Sciatic nerve (tissue), 2 donors: ENCODE measurements at places on chromosomes 12 and 14.

DNA sequence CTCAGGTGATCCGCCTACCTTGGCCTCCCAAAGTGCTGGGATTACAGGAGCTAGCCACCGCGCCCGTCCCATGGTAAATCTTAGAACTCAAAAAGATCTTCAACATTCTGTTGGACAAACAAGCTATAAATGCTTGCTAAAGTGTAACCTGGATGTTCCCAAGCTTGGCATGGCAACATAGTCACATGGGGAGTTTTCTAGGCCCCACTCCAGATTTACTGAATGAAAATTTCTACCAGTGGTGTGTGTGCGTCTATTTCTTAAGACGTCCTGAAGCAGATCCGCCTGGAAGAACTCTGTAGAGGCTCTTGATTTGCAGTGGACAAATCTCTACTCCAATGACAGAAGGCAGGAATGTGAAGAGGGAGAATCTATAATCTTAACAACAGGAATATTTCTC is 59.9 kb downstream of the ZFYVE21 start:
- no peak for DNase-seq

DNA sequence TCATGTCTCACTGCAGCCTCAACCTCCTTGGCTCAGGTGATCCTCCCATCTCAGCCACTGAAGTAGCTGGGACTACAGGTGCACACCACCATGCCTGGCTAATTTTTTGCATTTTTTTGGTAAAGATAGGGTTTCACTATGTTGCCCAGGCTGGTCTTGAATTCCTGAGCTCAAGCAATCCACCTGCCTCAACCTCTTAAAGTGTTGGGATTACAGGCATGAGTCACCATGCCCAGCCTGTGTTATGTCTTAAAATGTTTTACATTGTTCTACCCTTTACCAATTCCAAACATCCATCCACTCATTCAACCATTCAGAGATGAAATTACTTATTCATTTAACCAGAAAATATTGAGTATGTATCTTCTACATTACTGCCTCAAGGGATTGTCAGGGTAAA is 111.6 kb upstream of the BTG1 start:
- DNase-seq: no peak

GRCh38 chr12:14557966-14558365 is 9.7 kb downstream of the PLBD1 start:
- DNase-seq: no peak

GRCh38 chr12:107223821-107224220 is 130.5 kb upstream of the CRY1 start:
- no peak for DNase-seq

DNA sequence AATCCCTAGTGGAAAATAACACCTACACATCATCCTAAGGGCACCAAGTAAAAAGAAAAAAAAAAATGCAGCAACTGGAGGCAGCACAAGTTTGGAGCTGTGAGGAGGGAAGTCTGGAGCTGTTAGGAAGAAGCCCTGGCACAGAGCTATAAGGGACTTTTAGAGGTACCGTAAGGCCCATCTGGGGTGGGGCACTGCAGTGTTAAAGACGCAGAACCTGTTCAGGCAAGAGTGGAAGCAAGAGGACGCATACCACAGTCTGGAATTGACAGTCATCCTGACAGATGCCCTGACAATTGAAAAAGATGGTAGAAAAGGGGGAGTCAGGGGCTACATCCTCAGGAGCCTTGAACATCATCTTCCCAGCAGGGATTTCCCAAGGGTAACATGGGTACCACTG is 195.9 kb upstream of the PLEKHG7 start:
- DNase-seq: no peak

DNA sequence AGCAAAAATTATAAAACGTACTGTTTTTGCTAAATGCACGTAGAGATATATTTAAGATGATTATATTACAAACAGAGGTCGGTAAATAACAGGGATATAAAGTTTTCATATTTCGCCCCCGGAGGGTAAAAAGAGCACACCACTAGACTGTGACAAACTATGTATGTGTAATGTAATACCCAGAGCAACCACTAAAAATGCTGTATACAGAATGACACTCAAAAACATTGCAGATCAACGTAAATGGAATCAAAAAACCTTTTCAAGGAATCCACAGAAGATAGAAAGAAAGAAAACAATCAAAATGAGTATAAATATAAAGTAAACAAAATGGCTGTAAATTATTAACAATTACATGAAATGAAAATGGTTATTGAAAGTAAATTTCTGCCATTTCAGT is 37.6 kb upstream of the PRB4 start:
- DNase-seq: no peak

DNA sequence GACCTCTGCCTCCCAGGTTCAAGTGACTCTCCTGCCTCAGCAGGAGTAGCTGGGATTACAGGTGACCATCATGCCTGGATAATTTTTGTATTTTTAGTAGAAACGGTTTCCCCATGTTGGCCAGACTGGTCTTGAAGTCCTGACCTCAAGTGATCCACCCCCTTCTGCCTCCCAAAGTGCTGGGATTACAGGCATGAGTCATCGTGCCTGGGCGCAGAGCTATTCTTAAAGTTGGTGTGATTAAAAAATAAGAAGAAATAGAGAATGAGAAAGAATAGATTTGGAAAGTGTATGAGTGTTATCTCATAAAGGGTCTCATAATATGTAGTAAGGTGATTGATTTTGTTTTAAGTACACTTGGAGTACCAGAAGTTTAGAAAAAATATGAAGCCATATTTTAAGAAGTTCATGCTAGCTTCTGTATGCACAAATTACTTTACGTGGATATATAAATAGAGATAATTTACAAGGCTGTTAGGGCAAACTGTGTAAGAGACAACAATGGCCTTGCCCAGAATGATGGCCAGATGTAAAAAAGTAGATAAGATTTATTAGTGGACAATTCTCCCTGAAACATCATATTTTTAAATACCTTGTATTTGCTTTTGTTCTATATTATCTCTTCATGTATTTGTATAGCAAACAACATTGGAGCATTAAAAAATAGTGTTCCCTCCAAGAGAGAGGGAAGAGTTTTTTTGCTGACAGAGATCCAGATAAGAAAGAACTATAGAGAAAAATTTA is 1108.5 kb downstream of the SLC16A7 start:
- DNase-seq: no peak

GRCh38 chr14:54703724-54704123 is 136.8 kb downstream of the SAMD4A start:
- no peak for DNase-seq

DNA sequence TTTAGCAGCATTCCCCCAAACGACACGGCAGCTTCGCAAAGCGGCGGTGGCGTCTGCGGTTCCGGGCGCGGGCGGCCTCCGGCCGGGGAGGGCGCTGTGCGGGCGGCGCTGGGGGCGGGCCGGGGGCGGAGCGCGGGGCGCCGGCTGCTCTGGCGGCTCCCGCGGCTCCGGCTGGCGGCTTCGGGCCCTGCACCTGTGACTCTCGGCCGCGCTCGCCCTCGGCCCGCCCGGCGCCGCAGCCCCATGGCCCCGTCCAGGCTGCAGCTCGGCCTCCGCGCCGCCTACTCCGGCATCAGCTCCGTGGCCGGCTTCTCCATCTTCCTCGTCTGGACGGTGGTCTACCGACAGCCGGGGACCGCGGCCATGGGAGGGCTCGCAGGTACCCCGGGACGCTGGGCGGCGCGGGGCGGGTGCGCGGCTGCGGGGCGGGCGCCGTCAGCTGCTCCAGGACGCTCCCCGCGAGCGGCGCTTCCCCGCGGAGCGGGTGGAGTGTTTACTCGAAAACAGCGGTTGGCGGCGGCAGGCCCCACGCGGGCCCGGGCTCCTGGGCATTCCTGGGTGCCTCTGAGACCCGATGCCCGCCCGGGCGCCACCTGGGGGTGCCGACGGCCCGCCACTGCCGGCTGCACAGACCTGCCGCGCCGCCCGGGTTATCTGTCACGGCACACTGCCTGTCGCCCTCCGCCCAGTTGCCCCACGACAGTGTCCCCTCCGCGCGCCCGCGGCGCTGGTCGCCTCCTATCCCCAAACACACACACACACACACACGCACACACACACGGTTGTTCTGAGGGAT is at the start of gene SLC48A1:
Gene SLC48A1, plus strand, starts transcription at position 177 of the 796 bp plus-strand sequence. Its CDS starts 67 bp downstream, at position 244.
- peak; percentile 84 for DNase-seq

DNA sequence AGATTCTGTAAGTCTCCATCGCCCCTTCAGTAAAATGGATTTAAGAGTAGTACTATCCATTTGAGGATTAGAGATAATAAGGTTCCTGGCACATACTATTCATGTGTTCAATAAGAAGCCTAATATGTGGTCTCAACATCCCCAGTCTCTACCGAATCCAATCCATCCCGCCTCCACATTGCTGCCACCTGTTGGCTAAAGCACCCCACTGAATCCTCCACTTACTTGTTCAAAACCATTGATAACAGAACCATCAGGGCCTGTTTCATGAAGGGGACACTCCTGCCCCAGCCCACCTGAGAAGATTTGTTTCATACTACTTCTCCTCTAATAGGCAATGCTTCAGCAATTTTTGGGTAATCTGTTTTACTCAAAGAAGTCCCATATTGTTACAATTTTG is 147.5 kb downstream of the SLC2A13 start:
- no peak for DNase-seq

DNA sequence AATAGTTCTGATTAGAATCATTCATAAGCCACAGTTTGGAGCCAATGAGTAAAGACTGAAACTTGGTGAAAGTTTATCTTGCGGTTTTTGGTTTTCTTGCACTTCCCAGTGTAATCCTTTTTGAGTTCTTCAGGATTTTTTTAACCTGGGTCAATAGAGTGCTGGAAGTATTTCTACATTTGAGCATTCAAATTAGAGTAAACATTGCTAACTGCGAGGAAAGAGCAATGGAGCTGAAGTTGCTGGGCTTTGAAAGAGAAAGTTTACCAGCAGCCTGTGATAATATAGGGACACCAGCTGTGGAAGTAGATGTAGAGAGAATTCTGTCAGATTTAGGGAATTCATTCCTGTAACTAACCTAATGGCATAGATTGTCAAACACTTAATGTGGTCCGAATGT is 30.3 kb downstream of the ANO6 start:
- no peak for DNase-seq

GRCh38 chr14:105258846-105259245 is 10.5 kb downstream of the BTBD6 start:
- no peak for DNase-seq

GRCh38 chr12:53967421-53967925 is 5.5 kb upstream of the HOXC11 start:
- no peak for DNase-seq

DNA sequence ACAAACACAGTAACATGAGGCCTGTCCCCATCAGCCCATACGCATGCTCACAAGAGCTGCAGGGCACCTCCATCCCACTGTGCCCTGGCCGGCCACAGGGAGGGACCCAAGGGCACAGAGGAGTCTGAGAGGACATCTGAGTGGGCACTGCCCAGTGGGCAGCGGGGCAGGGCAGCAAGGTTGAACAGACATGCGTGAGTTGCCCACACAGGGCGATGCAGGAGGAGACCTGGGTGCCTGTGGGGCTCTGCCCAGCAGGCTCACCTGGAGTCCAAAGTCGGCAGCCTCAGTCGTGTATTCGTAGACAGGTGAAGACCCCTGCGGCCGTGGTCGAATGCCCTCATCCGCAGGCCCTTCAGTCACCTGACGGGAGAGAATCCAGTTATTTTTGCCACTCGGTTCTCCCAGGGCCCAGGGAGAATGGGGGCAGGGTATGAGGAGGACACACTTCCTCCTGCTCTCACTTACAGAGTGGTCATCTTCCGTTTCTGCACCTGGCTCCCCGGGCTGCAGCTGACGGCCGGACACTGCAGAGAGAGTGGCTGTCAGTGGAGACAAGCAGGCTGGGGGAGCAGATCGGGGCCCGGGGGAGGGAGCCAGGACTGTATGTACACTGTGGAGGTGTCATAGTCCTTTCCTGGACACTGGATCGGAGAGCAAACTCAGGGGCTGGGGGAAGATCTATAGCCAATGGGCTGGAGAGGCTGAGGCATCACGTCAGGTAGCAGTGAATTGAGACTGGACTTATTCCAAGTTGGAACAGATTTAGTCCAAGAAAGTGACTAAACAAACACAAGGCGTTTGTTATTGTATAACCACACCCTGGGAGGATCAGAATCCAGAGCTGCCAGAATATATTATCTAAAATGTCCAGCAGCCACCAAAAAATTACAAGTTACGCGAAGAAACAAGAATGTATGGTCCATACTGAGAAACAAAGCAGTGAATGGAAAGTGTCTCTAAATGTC is 20.7 kb downstream of the AHNAK2 start:
- DNase-seq: no peak

DNA sequence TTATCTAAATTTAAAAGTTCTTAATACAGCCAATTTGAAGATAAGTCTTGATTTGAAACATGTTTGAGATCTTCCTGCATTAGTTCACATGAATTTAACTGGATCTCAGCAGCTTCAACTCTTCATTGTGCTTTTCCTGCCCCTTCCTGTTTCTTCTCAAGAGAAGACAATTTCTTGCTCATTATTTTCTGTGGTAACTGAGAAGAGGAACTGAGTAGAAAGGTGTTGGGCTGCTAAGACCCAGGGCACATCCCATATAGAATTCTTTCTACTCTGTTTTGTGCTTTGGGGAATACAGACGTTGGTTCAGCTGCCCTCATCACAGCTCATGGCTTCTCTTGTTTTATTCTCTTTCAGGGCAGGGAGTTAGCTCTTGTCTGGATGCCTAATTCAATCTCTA is 110.2 kb downstream of the SNAPC1 start:
- no peak for DNase-seq

DNA sequence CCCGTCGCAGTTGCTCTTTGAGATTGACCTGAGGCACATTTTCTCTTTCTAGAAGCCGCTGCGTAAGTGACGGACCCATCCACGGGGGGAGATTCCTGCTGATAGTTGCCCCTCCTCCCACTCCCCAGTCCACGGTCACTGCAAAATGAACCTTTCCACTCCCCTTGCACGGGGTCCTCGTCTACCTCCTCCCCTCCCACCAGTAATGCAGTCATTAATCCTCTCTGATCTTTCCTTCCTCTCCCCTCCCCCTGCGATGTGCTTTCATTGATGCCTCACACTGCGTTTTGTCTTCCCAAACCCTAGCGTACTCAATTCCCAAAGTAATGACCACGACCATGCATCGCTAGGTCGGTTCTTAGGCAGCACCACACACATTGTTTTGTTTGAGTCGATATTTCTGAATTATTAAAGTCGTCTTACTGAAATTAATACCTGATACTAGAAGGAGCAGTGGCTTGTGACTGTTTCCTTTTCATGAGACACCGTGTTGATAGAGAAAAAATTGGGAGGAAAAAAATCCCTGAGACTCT is 857 bp downstream of the ETNK1 start:
- peak; percentile 62 for DNase-seq

DNA sequence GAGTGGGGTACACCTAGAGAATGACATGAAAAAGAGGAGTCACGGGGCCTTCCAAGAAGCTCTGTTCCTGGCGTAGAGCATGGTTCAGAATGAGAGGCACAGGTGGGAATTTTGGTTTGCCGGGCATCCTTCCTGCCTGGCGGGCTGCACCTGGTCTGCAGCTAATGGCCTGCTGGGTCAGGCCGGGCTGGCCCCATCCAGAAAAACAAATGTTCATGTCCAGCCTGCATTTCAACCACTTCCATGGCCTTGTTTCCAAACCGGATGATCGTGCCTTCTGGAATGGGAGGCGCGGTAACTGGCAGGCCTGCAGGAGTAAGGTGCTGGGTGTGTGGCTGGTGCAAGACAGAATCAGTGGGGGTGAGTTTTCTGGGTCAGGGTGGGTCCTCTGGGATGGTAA is 14.4 kb downstream of the TEAD4 start:
- DNase-seq: no peak
